ENCODE measurements at places on chromosomes 13 and 19.
A peak's percentile ranks its signal among the peaks of the same experiment; 100 is the strongest.

DNA sequence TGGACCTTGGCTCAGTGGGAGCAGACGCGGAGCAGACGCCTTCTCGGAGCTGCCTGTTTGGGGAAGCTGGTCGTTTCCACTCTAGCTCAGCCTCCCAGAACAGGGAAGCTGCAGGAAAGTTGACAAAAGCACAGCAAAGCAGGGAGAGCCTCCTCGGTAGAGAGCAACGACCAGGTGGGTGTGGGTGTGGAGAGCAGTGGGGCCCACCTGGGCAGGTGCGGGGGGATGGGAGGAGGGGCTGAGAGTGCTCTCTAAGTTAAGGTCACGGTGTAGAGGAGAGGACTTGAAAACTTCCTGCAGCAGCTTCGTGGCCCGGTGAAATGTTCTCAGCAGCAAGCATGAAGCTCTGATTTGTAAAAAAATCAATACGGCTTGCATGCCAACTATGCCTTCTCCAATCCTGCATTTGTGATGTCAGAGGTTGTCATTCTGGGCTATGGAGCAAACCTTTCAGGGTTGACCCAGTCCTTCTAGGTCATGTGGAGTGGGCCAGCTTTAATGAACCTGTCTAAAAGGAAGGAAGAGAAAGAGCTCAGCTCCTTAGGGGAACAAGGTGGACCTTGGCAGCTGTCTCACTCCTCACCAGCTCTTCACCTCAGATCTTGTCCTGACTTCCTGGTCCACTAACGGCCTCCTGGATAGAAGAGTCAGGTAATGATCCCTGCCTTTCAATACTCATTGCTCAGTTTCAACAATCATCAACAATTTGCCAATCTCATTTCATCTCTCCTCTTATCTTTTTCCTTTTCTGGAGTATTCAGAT, 85.8 kb upstream of the UBL3 start:
- no peak for DNase-seq
- H3K4me3 ChIP-seq: no peak overlapping the region
- no peaks in the 10 kb centered on the region for H3K36me3 ChIP-seq
- no peak overlapping the region for H3K27ac ChIP-seq

- H3K27me3 ChIP-seq: no peaks in the 10 kb centered on the region
- H3K4me3 ChIP-seq: no peak overlapping the region
- H3K36me3 ChIP-seq: no peaks in the 10 kb centered on the region
- DNase-seq: no peak
- peaks cover 8% of the 10 kb centered on the region for H3K4me1 ChIP-seq
Measured at GRCh38 chr13:96539791-96540190, 449.9 kb downstream of the HS6ST3 start.

DNA sequence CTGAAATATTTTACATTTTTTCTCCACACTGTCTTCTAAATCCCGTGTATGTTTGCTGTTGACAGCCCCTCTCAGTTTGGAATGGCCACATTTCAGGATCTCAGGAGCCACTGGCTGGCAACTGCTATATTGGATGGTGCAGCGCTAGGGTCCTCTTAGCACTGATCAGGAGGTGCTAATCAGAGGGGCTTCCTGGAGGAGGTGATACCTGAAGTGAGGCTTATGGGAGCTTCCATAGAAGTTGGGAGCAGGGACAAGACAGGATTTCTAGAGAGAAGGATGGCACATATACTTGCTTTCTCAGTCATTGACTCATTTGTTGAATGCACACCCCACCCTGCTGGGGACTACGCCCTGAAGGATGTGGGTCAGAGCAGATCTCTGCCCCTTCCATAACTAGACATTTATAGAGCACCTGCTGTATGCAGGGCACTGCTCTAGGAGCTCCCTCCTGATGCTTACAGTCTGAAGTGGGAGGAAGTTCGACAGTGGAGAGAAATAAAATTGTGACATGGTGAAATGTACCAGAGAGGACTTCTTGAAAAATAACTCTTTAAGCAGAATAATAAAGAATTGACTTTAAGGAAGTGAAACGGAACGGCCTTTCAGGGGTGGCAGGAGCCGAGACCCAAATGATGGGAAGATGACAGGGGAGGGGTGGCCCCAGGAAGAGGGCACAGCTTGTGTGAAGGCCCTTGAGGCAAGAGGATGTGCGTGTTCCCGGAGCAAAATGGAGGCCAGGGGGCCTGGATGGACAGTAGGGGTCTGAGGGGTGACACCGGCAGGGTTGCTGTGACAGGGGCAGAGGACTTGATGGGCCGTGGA, 13.1 kb downstream of the AP2A1 start:
- H3K36me3 ChIP-seq: peaks cover 11% of the 10 kb centered on the region
- no peaks in the 10 kb centered on the region for H3K4me1 ChIP-seq
- H3K27me3 ChIP-seq: no peaks in the 10 kb centered on the region
- DNase-seq: no peak
- no peak overlapping the region for H3K27ac ChIP-seq

GRCh38 chr13:109778102-109778542, 8.3 kb downstream of the IRS2 start:
- H3K27me3 ChIP-seq: no peaks in the 10 kb centered on the region
- peaks cover 24% of the 10 kb centered on the region for H3K4me1 ChIP-seq
- DNase-seq: no peak
- no peaks in the 10 kb centered on the region for H3K36me3 ChIP-seq
- H3K27ac ChIP-seq: no peak overlapping the region

DNA sequence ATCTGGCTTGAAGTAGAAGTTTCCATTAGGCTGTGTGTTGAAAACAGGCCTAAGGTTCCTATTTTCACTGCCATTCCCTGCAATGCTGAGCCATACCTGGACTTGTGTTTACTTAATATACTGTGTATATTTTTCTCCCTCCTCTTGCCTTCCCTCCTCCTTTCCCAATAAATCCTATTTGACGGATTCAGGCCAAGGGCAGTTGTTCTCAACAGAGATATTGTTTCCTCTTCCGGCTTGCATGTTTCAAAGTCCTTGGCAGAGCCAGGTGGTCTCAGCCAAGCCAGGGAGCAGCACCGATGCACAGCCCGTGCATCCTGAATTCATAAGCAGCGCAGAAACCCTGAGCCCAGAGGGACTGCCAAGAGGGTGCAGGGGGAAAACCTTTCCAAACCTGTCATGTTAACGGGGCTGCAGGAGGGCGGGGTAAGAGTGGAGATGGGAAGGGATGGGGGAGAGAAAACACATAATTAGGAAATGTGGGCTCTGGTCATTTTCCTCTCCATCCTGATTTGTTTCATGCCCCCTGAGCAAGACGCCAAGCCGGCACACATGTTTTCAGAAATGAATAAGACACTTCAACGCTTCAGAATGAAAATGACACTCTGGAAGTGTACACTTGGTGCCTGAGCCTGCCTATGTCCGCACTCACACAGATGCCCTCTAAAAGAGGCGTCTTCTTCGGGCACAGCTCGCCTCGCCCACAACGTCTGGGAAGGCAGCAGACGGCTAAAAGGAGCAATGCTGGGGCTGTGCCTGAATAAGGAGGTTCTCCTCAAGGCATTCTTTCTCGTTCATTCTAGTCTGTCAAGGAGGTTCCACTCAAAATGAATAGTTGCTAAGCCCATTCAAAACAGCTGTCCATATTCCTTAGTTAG, 149.3 kb upstream of the UBL3 start:
- no peaks in the 10 kb centered on the region for H3K4me1 ChIP-seq
- no peaks in the 10 kb centered on the region for H3K27me3 ChIP-seq
- no peak overlapping the region for H3K4me3 ChIP-seq
- no peak for DNase-seq
- H3K27ac ChIP-seq: no peak overlapping the region

GRCh38 chr19:52170863-52171320, 529 bp downstream of the ZNF836 start:
- H3K4me1 ChIP-seq: no peaks in the 10 kb centered on the region
- H3K27ac ChIP-seq: no peak overlapping the region
- H3K36me3 ChIP-seq: peaks cover 4% of the 10 kb centered on the region
- DNase-seq: no peak
- H3K4me3 ChIP-seq: peak overlapping the region; percentile 60

Data from cardiac muscle cell (in vitro differentiated cells and primary cell).